H4 (cell line): ENCODE measurements at places on chromosomes 7 and 10.

- no peak for DNase-seq
Observed at GRCh38 chr10:73398024-73398423, 15.8 kb downstream of the ANXA7 start.

GRCh38 chr10:22486431-22486830 is 141.1 kb downstream of the SPAG6 start:
- no peak for DNase-seq

GRCh38 chr7:134781171-134781570 is 1.7 kb downstream of the CALD1 start:
- DNase-seq: no peak

- DNase-seq: no peak
Observed at GRCh38 chr10:11162828-11163599, 145.3 kb downstream of the CELF2 start.

DNA sequence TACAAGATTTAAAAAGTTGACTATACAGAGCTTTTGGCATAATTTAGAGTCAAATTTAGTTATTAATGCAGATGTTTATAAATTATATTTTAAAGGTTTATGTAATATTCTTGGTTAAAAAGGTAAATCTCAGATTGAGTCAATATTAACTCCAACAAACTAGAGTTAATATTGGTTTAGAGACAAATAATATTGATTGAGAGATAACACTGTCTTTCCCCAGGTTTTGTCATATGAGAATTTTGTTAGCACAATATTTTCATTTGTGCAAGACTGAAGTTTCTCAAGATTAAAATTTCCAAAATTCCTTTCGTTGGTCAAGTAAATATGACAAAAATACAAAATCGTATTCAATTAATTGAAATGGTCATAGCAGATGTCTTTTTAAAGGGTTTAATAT is 12.9 kb upstream of the AKR1D1 start:
- DNase-seq: no peak

DNA sequence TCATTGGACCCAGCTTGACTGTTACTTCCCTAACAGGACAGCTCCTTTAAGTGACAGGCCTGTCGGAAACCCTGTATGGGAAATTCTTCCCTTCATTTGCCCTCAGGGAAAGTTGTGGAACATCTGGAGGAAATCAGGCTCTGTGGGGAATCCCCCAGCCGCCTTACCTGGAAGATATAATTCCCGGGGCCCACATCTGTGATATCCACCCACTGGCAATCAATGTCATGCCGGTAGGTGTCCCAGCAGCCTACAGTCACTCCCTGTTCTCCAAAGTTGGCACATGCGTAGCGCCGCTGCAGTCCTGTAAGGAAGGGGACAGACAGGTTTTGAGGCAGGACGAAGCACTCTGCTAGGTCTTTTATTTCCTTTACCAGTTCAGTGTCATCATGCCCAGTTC is 16.6 kb downstream of the LOXL4 start:
- DNase-seq: no peak

DNA sequence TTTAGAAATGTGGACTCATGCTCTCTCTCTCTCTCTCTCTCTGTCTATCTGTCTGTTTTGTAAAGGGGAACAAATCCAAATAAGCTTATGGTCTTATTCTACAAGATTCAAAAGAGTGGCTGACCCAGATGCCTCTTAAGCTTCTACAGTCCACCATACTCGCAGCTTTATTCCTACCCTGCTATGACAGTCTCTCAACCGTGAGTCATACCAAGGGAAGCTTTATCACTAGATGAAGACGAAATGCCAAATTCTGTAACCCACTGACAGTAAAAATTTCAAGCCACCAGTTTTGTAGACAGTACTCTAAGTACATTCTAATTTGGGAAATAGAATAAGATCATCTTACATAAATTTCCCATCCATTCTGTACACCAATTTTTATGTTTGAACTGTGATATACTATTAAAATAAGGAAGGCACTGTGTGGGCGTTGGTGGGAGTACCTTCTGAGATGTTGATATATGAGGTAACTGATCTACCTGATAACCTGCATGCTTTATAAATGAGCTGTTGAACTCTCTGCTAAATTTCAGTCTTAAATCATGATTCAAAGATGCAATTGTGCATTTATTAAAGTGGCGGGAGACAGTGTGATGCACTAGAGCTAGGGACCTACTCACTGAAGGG is 153.2 kb downstream of the KLF6 start:
- no peak for DNase-seq

GRCh38 chr7:3057066-3057420 is 13.4 kb upstream of the CARD11 start:
- DNase-seq: no peak

GRCh38 chr10:83542774-83543411 is 596.4 kb upstream of the GHITM start:
- DNase-seq: no peak

- DNase-seq: no peak
Observed at GRCh38 chr10:75375838-75376237, 25.7 kb downstream of the ZNF503 start.

DNA sequence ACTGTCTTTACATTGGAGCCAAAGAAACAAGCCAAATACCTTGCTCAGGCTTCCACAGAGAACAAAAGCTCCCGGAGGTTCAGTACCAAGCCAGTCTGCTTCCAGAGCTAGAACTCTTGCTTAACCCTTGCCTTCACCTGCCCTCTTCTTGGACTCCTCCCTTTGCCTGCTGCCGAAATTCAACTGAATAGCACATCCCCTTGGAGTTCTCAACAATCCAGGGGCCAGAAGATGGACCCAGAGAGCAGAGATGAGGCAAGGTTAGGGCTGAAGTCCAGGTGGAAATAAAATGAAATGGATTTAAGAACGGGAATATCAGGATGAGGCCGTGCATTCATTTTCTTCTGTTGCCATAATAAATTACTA is 876 bp upstream of the PIK3AP1 start:
- no peak for DNase-seq

GRCh38 chr7:120988591-120989256 is at the start of gene CPED1:
TSS of gene CPED1 (plus strand) at chr7:120988711. CDS start at chr7:120989622, 911 bp downstream.
- DNase-seq: peak; percentile 87

DNA sequence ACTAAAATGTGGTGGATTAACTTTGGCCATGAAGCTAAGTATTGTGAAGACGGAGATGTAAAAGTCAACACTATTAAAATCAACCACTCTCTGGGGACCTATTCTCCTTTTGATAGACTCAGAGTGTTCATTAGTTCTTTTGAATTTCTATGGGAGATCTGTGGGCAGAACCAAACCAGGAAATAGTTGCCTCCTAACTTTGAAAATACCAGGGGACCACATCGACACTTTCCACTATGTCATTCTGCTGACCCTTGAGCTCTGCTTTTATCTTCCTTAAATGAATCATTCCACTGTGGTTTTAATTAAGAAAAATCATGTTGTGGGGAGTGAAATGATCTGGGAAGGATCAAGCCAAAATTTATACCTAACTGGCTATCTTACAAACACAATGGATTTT is 960.5 kb downstream of the GATA3 start:
- no peak for DNase-seq

DNA sequence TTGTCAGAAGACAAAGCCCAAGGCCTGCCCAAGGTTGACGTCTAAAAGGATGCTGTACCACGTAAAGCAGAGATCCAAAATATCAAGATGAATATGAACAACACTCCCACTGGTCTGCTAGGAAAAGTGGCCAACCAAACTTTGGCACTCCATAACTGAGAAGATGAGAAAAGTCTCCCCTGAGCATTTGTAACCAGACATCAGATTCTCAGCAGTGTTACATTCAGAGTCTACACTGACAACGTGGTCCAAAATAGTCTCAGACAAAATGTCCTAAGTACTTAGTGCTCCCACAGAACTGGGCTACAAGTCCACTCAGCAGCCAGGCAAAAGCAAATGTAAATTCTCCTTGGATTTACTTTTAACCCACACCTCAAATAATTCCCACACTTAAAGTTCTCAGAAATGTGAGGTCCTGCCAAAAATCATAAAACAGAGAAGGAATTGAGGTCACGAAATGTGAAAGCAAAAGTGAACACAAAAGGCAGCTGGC is 185.1 kb upstream of the NOBOX start:
- peak; percentile 3 for DNase-seq

DNA sequence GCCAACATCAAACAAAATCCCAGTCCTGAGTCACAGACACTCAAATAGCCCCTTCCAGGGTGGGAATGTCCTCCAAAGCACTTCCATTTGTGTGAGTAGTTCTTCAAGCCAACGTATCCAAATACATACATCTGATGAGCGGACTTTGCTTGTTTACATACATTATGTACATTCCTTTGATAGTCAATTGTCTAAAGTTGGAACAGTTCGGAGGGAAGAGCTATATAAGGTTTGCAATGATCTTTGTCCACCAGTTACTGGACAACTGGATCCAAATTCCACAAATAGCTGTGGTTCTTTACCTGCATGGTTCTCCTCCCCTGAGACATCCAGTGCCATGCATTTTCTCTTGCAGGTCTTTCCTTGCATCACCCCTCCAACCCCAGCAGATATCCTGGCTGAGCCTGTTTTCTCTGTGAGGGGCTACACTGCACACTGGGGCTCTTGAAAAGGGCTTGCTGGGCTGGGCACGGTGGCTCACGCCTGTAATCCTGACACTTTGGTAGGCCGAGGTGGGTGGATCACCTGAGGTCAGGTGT is 4.7 kb upstream of the MGMT start:
- DNase-seq: no peak

- DNase-seq: peak; percentile 38
Observed at GRCh38 chr10:99711129-99711719, 20.7 kb downstream of the COX15 start.

DNA sequence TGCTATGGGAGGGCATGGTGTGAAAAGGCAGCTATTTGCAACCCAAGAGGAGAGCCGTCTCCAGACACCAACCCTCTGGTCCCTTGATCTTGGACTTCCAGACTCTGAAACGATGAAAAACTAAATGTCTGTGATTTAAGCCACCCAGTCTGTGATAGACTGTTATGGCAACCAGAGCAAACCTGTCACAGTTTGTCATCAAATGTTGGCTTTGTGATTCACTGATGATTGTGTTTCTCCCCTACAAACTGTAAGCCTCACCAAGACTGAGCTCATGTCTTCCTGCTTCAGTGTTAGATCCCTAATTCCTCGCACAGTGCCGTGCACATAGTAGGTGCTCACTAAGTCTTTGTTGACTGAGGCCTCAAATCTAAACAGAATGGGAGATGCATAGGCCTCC is 224.6 kb upstream of the PITRM1 start:
- DNase-seq: no peak

GRCh38 chr10:49596493-49596809 is 13.7 kb upstream of the SLC18A3 start:
- no peak for DNase-seq

GRCh38 chr10:103069453-103070331 is 123.4 kb downstream of the NT5C2 start:
- DNase-seq: peak; percentile 51

- DNase-seq: no peak
Observed at GRCh38 chr7:4162884-4163564, 519.1 kb upstream of the FOXK1 start.

DNA sequence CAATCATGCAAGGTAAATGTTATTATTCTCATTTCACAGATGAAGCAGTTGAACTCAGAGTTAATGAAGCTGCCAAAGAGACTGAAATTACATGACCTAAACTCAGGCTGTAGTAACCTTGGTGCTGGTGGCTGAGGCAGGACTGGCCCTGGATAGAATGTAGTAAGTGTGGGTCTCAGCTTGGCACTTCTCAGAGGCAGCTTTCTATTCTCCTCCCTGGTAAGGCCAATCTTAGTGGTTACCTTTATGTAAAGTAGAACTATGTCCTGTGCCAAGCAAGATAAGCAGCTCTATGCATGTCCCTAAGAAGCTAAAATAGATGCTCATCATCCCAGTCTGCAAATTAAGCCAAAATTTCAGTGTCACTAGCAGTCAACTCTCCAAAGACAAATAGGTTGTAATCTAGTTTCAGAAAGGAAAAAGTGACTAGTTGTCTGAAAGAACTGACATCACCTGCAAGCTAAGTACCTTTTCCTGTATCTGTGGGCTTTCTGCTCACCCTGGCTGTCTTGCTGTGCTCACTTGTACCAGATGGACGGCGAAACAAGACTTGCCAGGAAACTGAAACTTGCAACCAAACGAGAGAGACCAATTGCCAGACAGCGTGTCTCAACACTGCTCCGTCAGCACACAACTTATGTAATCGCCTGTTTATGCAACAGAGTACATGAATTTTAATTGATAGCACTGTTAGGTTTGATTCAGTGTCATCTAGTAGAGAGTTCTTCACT is 43.7 kb downstream of the CH25H start:
- no peak for DNase-seq

GRCh38 chr10:76255241-76255640 is 823.8 kb downstream of the LRMDA start:
- DNase-seq: no peak

DNA sequence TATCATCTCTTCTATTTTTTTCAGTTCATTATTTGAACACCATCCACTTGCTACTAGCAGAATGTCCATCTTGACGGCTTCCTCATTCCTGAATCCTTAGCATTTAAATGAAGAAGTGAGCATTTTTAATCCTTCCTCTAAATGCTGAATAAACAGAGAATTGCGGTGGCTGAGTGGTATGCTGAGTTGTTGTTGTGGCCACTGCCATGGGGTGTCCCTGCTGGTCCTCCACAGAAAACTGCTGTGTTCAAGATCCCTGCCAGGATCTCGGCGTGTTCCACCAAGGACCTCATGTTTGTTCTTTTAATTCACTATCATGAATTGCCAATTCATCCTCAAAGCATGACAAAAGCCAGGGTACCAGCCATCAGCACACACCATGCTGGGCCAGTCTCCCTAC is 48.9 kb upstream of the HABP2 start:
- no peak for DNase-seq
